ENCODE measurements at places on chromosomes 11 and 22. TPM values are rescaled to one million over a fixed set of nuclear protein-coding genes. Genes with fewer than 3 reads are reported as not detected.

KCNK7 gene
- not detected for total RNA-seq

GRCh38 chr11:131763193-131763890 lies 392.9 kb downstream of the NTM start:
- H3K27ac ChIP-seq: no peak overlapping the region
- no peaks in the 10 kb centered on the region for H3K36me3 ChIP-seq
- no peaks in the 10 kb centered on the region for H3K27me3 ChIP-seq
- DNase-seq: no peak
- no peaks in the 10 kb centered on the region for H3K4me1 ChIP-seq

B4GALNT4 gene
- total RNA-seq: not detected

RASSF10 gene
- total RNA-seq: 0.36 TPM

- DNase-seq: no peak
- peak overlapping the region; percentile 87 for H3K4me3 ChIP-seq
- H3K27ac ChIP-seq: peak overlapping the region; percentile 86
- peaks cover 9% of the 10 kb centered on the region for H3K4me1 ChIP-seq
- H3K27me3 ChIP-seq: no peaks in the 10 kb centered on the region
These were observed 770 bp downstream of the METTL15 start for GRCh38 chr11:28108958-28109357.

GRCh38 chr11:134358856-134359490 lies 27.2 kb downstream of the GLB1L2 start:
- no peaks in the 10 kb centered on the region for H3K36me3 ChIP-seq
- H3K27ac ChIP-seq: no peak overlapping the region
- peaks cover 11% of the 10 kb centered on the region for H3K27me3 ChIP-seq
- no peak for DNase-seq
- H3K4me3 ChIP-seq: no peak overlapping the region

GRCh38 chr22:30233582-30233981 lies 13.0 kb downstream of the LIF start:
- no peaks in the 10 kb centered on the region for H3K27me3 ChIP-seq
- no peak overlapping the region for H3K27ac ChIP-seq
- H3K36me3 ChIP-seq: no peaks in the 10 kb centered on the region
- no peak overlapping the region for H3K4me3 ChIP-seq

GRCh38 chr11:57597461-57597915 lies at the start of gene SERPING1:
Gene SERPING1 (plus strand): TSS chr11:57597685. CDS start chr11:57598271, 586 bp downstream.
- peak; percentile 40 for DNase-seq
- peak within 1 kb of the TSS; percentile 10 for H3K27ac ChIP-seq
- H3K4me1 ChIP-seq: peaks cover 16% of the 10 kb centered on the region
- H3K36me3 ChIP-seq: no peaks in the 10 kb centered on the region
- H3K4me3 ChIP-seq: peak within 1 kb of the TSS; percentile 59

Data from SJCRH30 (cell line).